ENCODE measurements at places on chromosomes 5 and 9.

GRCh38 chr9:115171921-115172388, 54.0 kb upstream of the TNC start:
- DNase-seq = no peak
- H3K4me3 ChIP-seq = no peak overlapping the region
- H3K36me3 ChIP-seq = no peaks in the 10 kb centered on the region
- H3K27me3 ChIP-seq = no peaks in the 10 kb centered on the region
- H3K27ac ChIP-seq = no peak overlapping the region

- H3K36me3 ChIP-seq = no peaks in the 10 kb centered on the region
- no peak overlapping the region for H3K27ac ChIP-seq
- no peak overlapping the region for H3K4me3 ChIP-seq
- H3K4me1 ChIP-seq = no peaks in the 10 kb centered on the region
Observed at GRCh38 chr5:83222906-83223305, 145.6 kb downstream of the XRCC4 start.

DNA sequence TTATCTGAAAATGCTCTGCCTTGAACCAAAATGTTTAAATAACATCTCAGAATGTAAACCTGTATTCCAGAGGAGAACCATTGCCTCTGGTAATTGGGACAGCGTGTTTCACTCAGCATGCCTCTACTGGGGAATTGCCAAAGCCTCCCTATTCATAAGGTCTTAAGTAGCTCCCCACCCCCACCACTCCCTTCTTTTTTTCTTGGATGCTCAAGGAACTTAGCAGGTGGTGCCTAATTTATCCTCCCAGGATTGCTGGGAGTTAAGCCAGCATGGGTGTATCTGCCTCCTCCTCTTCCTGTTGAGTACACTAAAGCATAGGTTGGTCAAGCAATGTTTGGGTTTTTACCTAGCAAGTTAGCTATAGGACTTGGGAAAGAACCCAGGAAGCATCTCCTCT, 220.2 kb downstream of the DMAC1 start:
- H3K27me3 ChIP-seq = no peaks in the 10 kb centered on the region
- no peaks in the 10 kb centered on the region for H3K36me3 ChIP-seq
- no peaks in the 10 kb centered on the region for H3K4me1 ChIP-seq
- H3K27ac ChIP-seq = no peak overlapping the region
- no peak overlapping the region for H3K4me3 ChIP-seq

DNA sequence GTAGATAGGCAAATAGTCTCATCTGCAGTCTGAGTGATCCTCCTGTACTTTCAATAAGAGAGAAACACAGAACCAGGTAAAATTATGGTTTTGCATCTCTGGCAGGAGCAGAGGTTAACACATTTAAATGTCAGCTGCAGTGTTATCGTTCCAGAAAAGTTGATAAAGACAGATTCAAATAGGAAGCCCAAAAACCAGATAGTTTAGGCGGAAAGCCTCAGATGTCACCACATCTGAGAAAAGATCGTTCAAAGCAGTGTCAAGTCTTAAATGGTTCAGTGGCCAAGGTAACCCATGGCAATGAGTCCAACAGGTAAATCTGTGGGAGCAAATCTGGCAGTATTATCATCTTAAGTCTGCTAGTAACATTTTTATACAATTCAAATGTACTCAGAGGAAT, 542.1 kb upstream of the MEF2C start:
- H3K4me3 ChIP-seq = no peak overlapping the region
- DNase-seq = no peak
- no peaks in the 10 kb centered on the region for H3K27me3 ChIP-seq

- H3K27ac ChIP-seq = no peak overlapping the region
- H3K4me1 ChIP-seq = peaks cover 27% of the 10 kb centered on the region
- no peaks in the 10 kb centered on the region for H3K36me3 ChIP-seq
- H3K4me3 ChIP-seq = no peak overlapping the region
Observed at GRCh38 chr9:136525841-136526499, 19.9 kb downstream of the NOTCH1 start.

- H3K4me3 ChIP-seq = no peak overlapping the region
- no peaks in the 10 kb centered on the region for H3K36me3 ChIP-seq
- no peak for DNase-seq
- peaks cover 29% of the 10 kb centered on the region for H3K27me3 ChIP-seq
Observed at GRCh38 chr5:80033513-80033912, 1.6 kb upstream of the THBS4 start.

- H3K4me1 ChIP-seq = no peaks in the 10 kb centered on the region
- no peak for DNase-seq
- no peak overlapping the region for H3K4me3 ChIP-seq
Observed at GRCh38 chr5:15420201-15420600, 79.8 kb upstream of the FBXL7 start.

- no peaks in the 10 kb centered on the region for H3K36me3 ChIP-seq
- no peaks in the 10 kb centered on the region for H3K4me1 ChIP-seq
- no peak overlapping the region for H3K27ac ChIP-seq
- no peak for DNase-seq
- H3K27me3 ChIP-seq = no peaks in the 10 kb centered on the region
Observed at GRCh38 chr9:136260521-136260920, 14.9 kb upstream of the QSOX2 start.

DNA sequence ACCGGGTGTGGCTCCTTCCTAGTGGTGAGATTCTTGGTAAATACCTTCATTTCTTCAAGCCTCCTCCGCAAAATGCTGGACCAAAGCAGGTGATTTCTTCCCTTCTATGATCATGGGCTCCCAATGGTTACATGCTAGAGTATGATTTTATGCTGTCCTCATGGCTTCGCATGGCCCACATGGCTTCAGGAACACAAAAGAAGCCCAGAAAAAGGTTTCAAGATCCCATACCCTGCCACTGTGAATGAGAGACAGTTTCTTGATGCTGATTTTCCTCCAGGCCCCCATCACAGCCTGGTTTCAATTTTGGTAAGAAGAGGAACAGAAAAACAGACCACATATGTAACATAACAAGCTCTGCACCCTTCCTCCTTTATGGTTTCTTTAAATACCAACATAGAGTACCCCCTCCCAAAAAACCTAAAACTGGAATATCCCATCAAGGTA, 2.4 kb upstream of the RXFP3 start:
- peaks cover 26% of the 10 kb centered on the region for H3K27me3 ChIP-seq
- H3K4me1 ChIP-seq = no peaks in the 10 kb centered on the region
- no peak overlapping the region for H3K4me3 ChIP-seq
- DNase-seq = no peak
- H3K27ac ChIP-seq = no peak overlapping the region

GRCh38 chr5:142969624-142970439, 199.7 kb downstream of the ARHGAP26 start:
- no peaks in the 10 kb centered on the region for H3K27me3 ChIP-seq
- no peak overlapping the region for H3K4me3 ChIP-seq
- peaks cover 39% of the 10 kb centered on the region for H3K4me1 ChIP-seq
- no peak for DNase-seq

DNA sequence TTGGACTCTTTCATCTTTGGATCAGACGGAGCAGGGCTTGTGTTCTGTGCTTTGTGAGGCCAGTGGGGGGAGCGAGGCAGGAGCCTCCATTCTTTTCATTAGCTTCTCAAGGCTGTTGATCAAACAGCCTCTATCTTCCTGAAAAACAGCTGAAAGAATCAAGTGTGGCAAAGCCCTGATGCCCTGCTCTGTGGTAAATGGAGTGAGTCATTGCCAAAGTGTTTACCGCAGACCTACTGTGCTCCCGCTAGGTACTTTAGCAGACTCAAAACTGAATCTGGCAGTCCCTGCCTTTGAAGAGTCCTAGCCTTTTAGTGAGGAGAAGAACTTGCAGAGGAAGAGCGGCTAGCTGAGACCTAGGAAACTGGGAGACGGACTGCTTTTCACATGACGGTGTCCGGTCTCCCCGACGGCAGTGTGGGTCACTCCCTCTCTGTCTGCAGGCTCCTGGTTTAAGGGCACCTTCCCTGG, 3.3 kb downstream of the ANKRD33B start:
- no peak overlapping the region for H3K27ac ChIP-seq
- no peak for DNase-seq
- peaks cover 10% of the 10 kb centered on the region for H3K4me1 ChIP-seq
- H3K4me3 ChIP-seq = no peak overlapping the region
- H3K36me3 ChIP-seq = no peaks in the 10 kb centered on the region
- no peaks in the 10 kb centered on the region for H3K27me3 ChIP-seq

- H3K4me1 ChIP-seq = no peaks in the 10 kb centered on the region
- H3K27ac ChIP-seq = no peak overlapping the region
- no peak overlapping the region for H3K4me3 ChIP-seq
- no peaks in the 10 kb centered on the region for H3K36me3 ChIP-seq
- no peaks in the 10 kb centered on the region for H3K27me3 ChIP-seq
Observed at GRCh38 chr9:134585746-134586706, 55.6 kb upstream of the COL5A1 start.

DNA sequence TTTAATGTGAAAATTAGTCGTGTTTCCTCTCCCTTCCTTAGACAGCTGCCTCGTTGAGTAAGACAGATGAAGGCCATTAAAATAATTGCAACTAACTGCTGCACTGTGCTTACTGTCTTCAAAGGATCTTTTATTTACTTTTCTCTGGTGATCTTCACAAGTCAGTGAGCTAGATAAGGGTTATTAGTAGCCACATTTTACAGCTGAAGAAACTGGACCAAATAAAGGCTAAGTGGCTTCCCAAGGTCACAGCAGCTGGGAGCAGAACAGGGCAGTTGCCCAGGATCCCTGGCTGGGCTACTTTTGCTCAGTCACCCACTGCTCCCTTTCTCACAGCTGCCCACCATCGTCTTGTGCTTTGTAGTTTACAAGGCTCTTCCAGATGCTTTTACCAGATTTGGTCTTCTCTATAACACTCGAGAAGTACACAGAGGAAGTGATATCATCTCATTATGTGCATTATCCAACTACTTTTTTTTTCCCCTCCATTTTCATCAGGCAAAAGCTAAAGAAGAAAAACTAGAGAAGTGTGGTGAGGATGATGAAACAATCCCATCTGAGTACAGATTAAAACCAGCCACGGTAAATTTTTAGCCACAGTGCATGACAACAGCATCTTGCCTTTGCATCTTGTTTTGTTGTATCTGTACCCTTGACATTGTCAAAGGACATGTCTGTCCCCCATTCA, 61.8 kb downstream of the ERAP1 start:
- peaks cover 58% of the 10 kb centered on the region for H3K36me3 ChIP-seq
- H3K4me3 ChIP-seq = no peak overlapping the region
- no peaks in the 10 kb centered on the region for H3K4me1 ChIP-seq
- H3K27me3 ChIP-seq = no peaks in the 10 kb centered on the region
- no peak for DNase-seq

DNA sequence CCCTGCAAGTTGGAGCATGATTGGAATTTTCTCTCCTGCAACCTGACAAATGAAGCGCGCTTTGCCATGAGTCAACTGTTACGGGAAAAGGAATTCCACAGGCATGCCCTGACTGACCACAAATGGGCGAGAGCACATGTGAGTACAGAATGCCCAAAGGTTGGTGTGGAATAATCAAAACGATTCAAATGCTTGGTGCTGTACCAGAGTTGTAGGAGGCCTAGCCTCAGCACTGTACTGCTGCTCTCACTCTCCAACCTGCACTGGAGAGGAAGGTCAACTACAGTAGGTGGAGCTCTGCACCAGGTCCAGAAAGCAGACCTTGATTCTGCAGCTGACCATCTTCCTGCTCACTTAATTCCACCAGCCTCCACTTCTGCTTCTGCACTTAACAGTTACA, 406.9 kb upstream of the ACTBL2 start:
- H3K36me3 ChIP-seq = no peaks in the 10 kb centered on the region
- no peak overlapping the region for H3K27ac ChIP-seq
- DNase-seq = no peak
- H3K4me1 ChIP-seq = no peaks in the 10 kb centered on the region
- H3K27me3 ChIP-seq = no peaks in the 10 kb centered on the region
- H3K4me3 ChIP-seq = no peak overlapping the region

DNA sequence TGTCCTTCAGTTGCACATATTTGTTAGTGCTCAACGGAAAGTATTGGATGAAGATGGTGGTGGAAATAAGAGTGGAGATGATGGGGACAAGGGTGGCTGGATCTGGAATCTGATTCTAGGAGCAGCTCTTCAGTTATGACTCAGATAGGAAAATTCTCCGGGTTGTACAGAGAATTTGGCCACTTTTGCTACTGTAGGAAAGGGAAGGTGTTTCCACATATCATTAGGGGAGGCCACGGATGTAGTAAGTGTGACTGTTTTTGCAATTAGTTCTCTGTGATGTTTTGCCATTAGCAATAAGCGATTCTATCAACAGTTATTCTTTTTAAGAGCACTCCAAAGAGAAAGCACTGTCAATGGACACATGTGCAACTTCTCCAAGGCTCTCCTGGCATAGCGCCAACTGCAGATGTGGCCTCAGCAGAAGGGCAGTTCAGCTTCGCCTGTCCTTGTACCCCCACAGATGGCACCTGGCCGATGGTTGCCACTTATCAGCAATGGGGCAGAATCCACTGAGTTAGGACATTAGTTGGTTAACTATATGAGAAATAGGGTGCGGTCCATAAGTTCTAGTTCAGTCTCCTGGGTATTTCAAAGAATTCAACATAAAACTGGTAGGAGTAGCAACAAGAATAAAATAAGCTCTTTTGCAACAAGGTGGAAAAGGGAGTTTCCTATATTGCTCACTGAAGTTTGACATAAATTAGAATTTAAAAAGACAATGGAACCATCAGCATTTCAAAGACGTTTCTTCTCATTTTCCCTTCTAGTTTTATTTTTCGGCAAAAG, 96.3 kb downstream of the ARSB start:
- H3K4me1 ChIP-seq = peaks cover 9% of the 10 kb centered on the region
- no peak for DNase-seq
- H3K27ac ChIP-seq = no peak overlapping the region
- H3K4me3 ChIP-seq = no peak overlapping the region
- no peaks in the 10 kb centered on the region for H3K27me3 ChIP-seq
- H3K36me3 ChIP-seq = peaks cover 3% of the 10 kb centered on the region

DNA sequence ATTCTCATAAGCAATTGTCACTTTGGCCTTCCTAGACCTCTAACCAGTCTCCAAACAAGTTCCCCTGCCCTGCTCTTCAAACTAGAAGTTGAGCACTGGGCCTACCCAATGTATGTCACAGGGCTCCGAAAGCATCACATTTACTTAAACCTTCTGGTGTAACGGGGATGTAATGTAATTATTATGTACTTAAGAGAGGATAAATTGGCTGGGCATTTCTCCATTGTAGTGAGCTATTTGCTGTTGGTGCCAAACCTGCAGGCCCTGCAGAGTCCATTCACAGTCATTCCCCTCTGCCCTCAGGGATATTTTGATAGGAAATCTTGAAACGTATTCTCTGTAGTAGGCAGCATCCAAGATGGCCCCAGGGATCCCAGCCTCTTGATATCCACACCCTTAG, 64.2 kb upstream of the GNE start:
- DNase-seq = no peak
- H3K36me3 ChIP-seq = no peaks in the 10 kb centered on the region
- no peak overlapping the region for H3K4me3 ChIP-seq
- no peaks in the 10 kb centered on the region for H3K4me1 ChIP-seq
- H3K27ac ChIP-seq = no peak overlapping the region
- no peaks in the 10 kb centered on the region for H3K27me3 ChIP-seq

- peaks cover 5% of the 10 kb centered on the region for H3K4me1 ChIP-seq
- no peak for DNase-seq
- H3K27ac ChIP-seq = no peak overlapping the region
- H3K27me3 ChIP-seq = no peaks in the 10 kb centered on the region
- no peak overlapping the region for H3K4me3 ChIP-seq
Observed at GRCh38 chr9:136361754-136362449, 1.6 kb downstream of the DNLZ start.

Measured in CD8-positive, alpha-beta memory T cell (primary cell).